HAP-1 (cell line): ENCODE measurements at places on chromosomes 6 and 20.

DNA sequence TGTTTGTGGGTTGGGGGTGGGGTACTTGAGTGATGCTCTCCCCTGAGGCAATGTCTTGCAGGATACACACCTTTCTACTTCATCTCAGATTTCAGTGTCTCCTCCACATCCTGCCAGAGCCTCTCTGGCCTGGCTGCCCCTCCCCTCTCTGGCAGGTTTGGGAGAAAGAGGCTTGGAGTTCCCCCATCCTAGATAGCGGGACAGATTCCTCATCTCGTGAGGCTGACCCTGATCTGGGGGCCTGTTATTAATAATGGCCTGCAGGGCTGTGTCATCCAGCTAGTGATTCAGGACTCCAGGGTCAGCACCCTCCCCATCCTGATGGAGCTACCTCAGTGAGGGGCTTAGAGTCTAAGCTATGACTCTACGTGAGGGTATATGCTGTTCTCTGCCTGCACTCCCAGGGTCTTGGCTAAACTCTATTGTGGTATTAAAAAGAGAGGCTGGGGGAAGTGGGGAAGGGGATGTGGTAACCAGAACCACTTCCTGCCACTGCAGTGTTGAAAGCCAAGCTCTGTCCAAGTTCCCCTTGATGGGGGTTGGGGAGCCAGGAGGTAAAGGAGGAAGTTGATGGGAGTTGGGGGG is 3.7 kb upstream of the MMP9 start:
- DNase-seq: no peak

DNA sequence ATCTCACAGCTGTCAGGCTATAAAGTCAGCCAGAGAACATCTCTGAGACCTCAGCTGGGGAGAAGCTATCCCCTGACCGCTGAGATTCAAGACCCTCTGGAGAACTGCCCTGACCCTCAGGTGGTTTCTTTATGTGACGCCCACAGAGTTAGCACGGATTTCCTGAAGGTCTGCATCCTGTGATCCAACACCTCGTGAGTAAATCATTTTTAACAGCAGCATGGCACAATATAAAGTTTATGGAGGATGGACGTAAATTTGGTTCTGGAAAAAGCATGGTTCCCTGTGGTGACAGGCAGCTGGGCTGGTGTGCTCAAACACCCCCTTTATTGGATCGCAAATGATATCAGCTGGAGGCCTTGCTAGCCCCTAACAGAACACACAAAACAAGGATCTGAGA is 25.3 kb upstream of the TRAF3IP2 start:
- no peak for DNase-seq

DNA sequence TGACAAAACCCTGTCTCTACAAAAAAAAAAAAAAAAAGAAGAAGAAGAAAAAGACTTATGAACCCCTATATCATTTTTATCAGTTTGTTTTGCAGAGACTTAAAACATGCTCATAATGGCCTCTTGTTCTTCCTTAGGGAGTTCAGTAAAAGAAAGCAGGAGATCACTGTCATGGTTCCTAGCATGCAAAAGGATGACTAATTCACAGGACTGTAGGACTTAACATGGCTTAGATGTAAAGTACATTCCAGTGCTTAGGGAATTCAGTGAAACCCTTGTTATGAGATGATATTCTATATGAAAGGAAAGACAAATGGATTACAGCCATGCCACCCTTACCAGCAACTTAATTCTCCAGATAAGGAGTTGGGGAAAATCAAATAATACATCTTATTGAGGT is 29.5 kb downstream of the EEF1A1 start:
- no peak for DNase-seq

DNA sequence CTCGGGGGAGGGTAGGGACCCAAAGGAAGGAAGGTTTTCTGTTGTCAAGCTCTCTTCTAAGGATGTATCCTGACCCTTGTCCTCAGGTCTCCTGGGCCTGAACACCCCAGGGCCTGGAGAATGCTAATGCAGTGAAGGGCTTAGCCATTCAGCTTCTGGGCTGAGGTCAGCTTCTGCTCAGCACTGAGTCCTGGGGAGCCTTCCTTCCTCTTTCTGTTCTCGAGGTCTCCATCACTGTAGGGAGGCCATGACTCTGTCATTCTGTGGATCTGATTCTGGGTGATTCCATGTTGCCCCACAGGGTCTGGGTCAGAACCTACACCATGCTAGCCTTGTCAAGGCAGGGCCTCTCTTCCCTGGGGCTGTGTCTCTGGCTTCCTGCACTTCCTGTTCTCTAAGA is 712.7 kb downstream of the DHX35 start:
- no peak for DNase-seq

DNA sequence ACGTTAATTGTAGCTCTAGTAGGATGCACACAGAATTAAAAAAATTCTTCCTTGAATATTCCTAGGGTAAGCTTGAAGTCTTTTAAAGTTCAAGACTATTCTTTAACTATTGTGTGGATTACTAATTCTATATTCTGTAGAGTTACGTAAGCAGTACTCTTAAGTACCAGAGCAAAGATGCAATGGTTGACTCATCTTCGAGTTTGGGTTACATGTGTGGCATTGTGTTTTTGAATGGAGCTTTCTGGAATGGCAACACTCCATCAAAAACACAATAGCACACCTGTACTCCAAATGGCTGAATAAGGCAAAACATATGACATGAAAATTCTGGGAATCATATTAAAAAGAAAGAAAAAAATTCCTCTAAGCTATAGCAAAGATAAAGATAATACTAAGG is 33.5 kb upstream of the CEP162 start:
- no peak for DNase-seq

DNA sequence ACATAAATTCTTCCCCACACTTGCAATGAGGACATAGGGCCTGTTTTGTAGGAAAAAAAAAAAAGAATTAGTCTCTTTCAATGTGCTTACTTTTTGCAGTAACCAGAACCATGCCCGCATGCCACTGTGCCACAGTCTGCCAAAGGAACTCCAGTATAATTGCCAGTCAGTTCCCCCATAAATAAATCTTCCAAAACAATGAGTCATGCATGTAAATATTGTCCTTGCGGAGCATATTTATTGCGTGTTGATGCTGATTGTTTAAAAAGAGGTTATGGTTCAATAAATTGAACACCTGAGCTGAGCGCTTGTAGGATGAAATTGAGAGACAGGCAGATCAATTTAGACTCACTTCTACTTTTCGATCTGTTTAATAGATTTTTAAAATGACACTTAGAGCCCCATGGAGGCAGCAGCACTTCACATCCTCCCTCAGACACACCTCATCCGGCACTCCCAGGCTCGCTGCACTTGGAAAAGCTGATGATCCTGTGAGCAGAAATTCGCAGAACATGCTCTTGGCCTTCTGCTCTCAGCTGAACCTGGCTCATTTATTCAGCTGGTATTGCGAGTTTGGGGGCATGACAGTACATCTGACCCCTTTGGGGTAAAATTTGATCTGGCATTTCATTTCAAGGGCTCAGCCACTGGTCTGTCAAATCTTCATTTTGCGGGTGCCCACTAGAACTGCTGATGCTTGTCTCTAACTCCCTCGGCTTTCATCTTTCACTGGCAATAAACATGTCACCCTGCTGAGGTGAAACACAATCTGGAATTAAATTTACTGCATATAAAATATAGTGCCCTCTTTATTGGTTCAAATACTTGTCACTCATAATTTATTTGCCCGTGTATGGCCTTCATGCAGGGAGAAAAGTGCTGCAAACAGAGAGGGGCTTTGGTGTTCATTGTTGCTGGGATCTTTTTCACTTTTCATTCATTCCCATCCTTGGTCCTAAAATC is 371.1 kb upstream of the POU3F2 start:
- no peak for DNase-seq

DNA sequence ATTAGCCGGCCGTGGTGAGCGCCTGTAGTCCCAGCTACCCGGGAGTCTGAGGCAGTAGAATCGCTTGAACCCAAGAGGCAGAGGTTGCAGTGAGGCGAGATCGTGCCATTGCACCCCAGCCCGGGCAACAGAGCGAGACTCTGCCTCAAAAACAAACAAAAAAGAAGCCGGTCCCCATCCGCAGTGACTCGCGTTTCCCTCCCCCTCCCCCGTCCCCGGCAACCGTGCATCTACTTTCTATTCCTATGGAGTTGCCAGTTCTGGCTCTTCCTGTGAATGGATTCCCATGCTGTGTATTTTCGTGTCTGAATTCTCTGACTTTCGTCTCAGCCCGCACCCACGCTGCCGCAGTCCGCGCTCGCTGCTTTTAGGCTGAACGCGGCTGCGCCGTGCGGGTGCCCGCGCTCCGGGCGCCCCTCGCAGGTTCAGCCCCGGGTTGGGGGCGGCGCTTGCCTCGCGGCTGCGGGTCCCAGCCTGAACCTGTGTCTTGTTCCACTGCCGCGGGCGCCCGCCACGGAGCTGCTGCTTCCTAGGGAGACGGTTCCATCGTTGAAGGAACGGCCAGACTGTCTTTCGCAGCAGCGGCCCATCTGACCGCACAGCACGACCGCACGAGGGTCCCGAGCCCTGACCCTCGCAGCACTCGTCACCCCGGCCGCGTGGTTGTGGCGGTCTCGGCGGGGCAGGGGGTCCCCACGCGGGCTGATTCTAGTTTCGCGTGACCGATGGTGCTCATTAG is 1.1 kb upstream of the MRGBP start:
- DNase-seq: peak; percentile 54

- DNase-seq: no peak
Measured at GRCh38 chr6:163183806-163184205, 230.7 kb upstream of the QKI start.

- DNase-seq: no peak
Measured at GRCh38 chr6:128097009-128097408, 196.2 kb upstream of the THEMIS start.

DNA sequence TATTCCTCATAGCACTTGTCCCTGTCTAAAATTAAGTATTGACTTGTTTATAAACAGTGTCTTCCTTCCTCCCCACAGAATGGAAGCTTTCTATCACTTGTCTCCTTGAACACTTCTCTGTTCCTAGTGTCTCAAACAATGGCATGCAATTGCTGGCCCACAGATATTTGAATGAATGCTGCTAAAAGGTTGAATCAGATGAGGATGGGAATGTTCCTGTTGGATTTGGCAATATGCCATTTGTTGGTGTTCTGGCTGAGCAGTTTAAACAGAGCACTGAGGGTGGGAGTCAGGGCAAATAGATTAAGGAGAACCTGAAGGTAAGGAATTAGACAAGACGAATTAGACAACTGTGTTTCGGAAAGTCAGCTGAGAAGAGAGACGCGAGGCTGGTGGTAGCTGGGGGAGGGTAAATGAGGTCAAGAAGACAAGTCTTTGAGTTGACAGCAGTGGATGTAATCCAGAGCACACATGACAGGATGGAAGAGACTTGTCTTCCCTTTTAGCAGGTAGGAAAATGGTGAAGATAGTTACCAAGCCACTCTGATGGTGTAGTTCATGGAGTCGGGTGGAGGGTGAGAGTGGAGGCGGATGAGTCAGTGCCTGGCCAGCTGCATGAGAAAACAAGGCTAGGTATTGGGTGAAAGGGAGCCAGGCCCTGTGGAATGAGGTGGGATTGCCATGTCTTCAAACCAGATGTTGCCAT is 58.3 kb upstream of the GNRH2 start:
- DNase-seq: no peak

- DNase-seq: no peak
Measured at GRCh38 chr6:107695061-107695720, 128.9 kb downstream of the SCML4 start.

- no peak for DNase-seq
Measured at GRCh38 chr6:48197941-48198340, 86.9 kb upstream of the PTCHD4 start.

DNA sequence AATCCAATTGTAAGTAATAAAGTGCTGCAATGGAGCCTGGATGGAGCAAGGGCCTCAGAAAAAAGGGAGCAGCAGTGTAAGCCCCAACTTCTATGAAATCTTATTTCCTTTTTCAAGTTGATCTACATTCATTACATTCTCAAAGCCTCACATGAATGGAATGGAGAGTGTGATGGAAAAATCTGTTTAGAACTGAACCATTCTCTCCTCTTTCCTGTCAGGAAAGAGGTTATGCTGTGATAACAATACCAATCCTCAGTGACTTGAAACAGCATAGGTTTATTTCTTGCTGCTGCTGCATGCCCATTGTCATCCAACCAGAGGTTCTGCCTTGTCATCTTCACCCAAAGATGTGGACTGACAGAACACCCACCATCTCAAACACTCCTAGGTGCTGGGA is 8.9 kb upstream of the OR2H2 start:
- no peak for DNase-seq

DNA sequence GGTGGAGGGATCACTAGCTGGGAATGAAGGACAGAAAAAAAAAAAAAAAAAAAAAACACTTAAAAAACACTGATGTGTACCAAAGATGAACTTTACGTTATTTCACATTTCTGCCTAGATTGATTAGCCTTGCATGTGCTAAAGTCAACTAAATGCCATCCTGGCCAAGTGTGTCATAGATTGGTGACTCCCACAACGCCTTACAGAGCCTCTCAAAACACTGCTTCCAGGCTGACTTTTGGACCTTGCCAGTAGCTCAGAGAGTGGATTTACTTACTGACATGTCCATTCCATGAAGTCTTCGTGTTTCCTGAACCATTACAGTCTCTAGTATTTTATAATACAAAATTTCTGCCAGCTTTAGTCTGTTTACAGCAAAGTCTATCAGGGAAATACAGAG is 40.5 kb downstream of the RBL1 start:
- DNase-seq: no peak

DNA sequence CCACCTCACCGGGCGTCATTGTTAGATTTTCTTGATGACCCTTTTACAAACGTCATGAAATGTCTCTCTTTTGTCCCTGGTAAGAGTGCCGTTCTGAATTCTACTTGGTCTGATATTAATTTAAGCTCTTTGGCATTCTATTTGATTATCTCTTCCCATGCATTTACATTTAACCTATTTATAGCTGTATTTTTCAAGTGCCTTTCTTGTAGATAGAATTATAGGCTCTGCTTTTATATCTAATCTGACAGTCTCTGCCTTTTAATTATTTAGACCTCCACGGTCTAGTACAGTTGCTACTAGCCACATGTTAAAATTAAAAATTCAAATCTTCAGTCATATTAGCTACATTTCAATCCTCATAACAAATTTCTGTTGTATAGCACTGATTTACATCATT is 12.6 kb downstream of the RAB22A start:
- no peak for DNase-seq
